ENCODE measurements at places on chromosomes 5 and 9.

DNA sequence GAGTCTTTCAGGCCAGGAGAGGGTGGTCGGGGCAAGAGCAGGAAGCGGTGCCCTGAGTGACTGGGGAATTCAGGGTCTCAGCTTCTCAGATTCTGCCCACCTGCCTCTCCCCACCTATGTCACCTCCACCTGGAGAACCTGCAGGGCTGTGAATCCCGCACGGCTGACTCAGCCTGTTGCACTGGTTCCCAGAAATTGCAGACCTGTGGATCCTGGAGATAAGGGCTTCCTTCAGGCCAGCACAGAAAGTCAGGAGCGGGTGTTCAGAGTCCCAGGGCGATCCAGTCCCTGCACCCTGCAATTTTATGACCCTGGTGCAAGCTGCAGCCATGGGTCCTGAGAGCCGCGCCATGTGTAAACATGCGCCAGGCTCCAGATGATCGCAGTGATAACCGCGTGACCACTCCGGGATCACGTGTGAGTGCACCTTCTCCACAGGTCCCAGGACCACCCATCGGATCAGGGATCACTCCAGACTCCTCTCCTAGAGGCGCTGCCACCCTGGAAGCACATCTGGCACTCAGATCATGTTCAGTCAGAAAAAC, 17.8 kb downstream of the IRX4 start:
- peak; percentile 33 for DNase-seq

DNA sequence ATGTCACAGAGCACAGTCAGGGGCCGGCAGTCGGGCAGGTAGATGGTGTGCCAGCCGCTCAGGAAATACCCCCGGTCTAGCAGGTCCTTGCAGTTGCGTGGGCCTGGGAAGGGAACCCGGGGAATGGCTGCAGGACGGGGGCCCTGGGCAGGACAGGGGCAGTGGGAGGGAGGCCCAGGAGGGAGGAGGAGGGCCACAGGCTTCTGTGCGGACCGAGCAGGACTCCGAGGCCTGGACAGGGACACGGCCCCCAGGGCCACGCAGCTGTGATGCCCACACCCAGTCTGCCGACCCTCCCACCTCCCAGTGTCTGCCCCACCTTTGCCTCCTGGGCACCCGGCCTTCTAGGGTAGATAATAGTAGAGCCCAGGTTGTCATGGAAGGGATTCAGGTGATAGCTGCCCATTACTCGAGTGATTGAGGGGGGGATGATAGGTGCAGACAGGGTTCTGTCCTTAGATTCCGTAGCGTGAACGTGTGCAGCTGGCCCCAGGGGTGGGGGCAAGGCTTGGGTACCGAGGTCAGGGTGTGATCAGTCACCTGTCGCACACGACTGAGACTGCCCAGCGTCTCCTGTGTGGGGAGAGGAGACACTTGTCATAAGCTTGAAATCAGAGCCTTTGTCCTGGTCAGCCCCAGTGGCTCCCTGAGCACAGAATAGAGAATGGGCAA, 4.5 kb downstream of the FCN1 start:
- no peak for DNase-seq

DNA sequence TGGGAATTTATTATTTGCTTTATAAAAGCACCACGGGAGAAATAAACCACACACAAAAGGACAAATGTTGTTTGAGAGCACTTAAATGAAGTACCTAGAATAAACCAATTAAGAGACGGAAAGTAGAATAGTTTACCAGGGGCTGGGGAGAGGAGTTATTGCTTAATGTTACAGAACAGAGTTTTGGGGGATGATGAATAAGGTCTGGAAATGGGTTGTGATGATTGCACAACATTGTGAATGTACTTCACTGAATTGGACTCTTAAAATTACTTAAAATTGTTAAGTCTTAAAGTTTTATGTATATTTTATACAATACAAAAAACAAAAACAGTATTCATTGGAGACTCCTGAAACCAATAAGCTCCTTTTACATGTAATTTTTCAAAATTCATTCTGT, 1.5 kb downstream of the ZBTB43 start:
- DNase-seq, result no peak

GRCh38 chr5:10632110-10632761, 68.4 kb downstream of the ANKRD33B start:
- no peak for DNase-seq
